CD4-positive, alpha-beta T cell treated with Interleukin-17A for 4 hours (primary cell): ENCODE measurements at places on chromosomes 11 and 22.

- DNase-seq = no peak
These were observed 220.1 kb upstream of the SORL1-AS1 start for GRCh38 chr11:121672630-121673487.

DNA sequence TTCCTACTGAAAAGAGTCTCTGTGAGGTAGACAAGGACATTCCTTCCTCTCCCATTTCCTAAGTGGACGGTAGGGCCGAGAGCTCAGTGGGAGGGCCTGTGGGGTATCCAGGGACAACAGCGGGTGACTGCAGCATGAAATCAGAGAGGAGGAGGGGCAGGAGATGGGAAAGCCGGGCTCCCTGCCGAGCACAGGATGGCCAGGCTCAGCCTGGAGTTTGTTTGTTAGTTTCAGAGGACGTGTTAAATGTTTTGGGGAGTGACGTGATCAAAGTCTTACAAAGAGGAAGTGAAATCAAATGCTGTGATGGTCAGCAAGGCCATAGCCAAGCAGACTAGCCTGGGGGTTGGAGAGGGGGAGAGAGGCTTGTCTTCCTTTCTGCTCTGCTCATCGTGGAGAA is 152.7 kb downstream of the ADAMTS15 start:
- no peak for DNase-seq

DNA sequence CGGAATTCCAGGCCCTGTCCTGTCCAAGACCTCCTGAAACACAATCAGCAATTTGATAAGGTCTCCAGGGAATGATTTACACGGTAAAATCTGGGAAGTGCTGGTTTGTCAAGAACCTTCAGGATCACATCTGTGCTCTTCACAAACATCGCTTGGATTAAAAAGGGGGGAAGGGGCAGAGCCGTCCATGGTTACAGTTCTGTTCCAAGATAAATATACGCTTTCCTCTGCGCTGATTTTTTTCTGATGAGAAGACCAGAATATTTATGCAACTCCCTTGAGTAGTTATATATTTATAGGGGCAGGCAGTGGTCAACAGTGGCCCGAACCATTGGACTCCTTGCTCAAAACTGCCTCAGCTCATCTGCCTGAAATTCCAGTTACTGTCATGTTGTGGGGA is 9.2 kb upstream of the APOL5 start:
- DNase-seq = no peak

DNA sequence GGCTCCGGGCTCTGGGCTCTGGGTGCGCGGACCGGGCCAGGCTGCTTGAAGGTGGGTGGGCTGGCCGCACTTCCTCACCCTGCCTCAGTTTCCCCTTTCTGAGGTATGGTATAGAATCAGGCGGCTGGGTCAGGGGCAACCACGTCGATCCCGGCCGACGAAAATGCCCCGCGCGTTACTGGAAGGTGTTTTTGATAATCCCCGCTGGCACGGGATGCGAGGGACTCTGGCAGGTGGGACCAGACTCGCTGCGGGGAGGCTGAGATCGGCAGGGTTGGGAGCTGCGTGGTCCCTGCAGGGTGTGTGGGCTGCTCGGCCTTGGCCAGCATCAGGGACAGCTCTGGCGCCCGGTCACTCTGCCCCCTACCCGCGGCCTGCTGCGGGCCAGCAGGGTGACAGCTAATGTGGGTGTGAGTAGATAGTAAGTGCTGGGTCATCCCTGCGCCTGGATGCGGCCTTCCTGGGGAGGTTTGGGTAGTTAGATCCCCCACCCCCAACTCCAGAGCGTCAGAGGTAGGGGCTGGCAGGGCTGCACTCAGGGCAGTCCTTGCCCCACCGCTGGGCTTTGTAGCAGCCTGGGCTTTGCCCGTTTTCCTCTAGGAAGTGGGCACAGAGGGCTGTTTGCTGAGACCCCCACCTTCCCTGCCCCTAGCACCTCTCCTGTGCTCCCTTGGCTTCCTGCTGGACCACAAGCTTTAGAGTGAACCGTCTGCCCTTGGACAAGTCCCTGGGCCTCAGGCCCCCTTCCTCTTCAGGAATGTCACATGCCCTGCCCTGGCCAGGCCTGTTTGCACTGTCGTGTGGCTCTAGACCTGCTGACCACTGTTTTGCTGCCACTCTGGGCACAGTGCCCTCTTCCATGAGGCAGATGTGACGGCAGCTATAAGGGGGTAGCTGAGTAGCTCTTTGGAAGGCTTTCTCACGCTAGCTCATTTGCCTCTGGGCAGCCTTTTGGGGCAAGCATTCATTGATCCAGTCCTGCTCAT is 579 bp downstream of the TANGO2 start:
- DNase-seq = peak; percentile 23

GRCh38 chr11:114065094-114065493 is 5.6 kb downstream of the ZBTB16 start:
- no peak for DNase-seq

GRCh38 chr11:16028419-16028818 is 327.9 kb downstream of the SOX6 start:
- no peak for DNase-seq

- peak; percentile 78 for DNase-seq
These were observed 88.4 kb downstream of the PDE2A start for GRCh38 chr11:72585762-72586311.

GRCh38 chr11:72227316-72228228 is 3.0 kb downstream of the INPPL1 start:
- DNase-seq = no peak

DNA sequence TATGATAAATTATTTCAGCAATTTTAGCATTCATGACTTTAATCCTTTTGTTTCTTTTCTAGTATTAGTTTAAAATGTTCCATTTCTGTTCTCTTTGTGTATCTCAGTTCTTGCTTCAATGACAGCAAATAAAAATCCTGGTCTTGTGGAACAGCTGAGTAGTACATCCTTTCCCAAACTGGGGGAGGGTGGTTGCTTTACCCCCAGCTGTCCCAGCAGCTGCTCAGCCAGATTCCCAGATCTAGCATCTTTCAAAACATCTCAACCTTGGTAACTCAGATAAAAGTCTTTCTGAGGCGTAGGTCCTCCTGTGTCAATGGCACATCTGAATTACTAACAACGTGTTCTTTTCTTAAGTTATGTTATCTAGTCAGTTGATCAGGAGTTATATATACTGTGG is 72.2 kb upstream of the GRK2 start:
- DNase-seq = no peak

DNA sequence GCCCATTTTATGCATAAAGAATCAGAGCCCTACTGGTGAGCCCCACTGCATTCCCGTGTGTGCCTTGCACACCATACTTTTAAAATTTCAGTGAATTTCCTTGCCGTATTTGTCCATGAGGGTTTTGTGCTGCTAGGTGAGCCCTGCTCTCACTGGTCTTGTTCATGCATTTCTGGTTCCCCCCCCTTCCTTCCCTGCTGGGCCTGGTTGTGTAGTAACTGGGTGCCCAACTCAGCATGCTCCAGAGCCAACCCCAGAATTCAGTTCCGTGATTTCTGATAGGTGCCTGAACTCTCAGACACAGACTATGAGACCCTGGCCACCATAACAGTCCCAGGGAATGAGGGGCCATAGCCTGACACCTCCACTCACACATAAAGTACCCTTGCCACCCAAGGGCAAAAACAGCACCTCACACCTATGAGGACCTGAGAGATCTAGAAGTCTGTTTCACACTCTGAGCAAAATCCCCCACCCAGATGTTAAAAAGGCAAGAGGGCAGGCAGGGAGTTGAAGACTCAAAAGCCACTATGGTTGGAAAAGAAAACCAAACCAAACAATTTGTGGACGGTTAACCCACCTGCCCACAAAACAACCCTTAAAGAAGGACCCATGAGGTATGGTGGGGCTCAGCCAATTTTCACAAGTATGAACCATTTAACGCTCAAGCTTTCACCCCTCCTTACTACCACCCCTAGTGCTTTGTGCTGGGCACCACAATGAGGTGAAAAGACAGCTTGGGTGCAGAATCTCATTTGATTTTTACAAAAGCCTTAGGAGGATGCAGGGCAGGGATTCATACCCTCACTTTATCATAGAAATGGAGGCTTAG is 16.8 kb upstream of the IL10RA start:
- DNase-seq = no peak

- no peak for DNase-seq
These were observed 1.1 kb upstream of the IRAG1 start for GRCh38 chr11:10694486-10695239.

GRCh38 chr11:86469491-86470388 is 95.1 kb downstream of the CCDC81 start:
- DNase-seq = no peak

DNA sequence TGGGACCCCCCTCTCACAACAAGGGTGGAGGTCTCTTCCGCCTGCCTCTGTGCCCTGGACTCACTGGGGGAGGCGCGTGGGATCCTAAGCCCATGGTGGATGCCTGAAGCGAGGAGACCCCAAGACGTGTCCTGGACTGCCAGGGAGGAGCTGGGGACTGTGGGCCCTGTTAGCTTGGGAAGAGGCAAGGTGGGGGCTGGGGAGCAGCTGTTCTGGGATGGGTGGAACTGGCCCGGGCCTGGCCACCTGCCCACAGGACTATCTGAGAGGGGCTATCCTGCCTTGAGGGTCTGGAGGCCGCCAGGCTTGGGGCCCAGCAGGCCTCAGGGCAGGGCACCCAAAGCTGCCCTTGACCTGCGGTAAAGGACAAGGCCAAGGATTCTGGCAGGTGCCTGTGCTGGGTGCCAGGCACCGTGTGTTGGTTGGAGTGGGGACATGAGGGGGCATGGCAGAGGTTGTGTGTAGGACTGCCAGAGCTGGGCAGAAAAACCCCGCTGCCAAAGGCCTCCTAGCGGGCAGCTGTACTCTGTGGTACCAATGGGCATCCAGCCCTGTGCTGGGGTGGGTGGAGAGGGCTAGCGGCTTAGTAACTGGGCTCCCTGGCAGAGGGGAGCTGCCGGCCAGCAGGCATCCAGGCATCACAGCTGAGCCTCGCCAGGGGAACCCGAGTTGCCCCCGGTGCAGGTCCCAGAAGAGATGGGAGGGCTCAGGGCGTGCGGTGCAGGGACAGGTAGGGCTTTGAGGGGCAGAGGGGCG is 670 bp downstream of the LSP1 start:
- peak; percentile 49 for DNase-seq
